ENCODE measurements at places on chromosomes 13 and 19.

- DNase-seq, result no peak
Measured at GRCh38 chr13:85693889-85694511, 105.2 kb downstream of the SLITRK6 start.

- no peak for DNase-seq
Measured at GRCh38 chr19:15511671-15512424, 3.5 kb downstream of the CYP4F22 start.

DNA sequence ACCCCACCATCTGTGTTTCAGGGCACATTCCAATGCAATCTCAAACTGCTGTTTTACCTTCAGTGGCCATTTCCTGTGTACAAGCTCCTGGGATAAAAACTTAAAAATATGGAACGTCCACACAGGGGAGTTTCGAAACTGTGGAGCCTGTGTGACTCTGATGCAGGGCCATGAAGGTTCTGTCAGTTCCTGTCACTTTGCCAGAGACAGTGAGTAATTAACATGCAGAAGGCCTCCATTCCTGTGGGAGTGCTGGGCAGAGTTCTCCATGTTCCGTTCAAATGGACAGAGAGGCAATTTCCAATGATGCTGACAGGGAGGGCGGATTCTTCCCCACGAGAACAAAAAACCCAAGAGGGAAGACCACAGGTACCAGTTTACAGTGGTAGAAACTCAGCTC, 24.4 kb downstream of the WDR88 start:
- DNase-seq, result no peak

GRCh38 chr19:52570000-52570861, at the start of gene ZNF701:
Gene ZNF701 (plus strand): TSS chr19:52570287. CDS start chr19:52574148, 3,861 bp downstream.
- DNase-seq, result peak; percentile 96

GRCh38 chr19:38375098-38375493, 725 bp downstream of the PSMD8 start:
- DNase-seq, result no peak

- DNase-seq, result no peak
Measured at GRCh38 chr13:23950736-23951510, 53.6 kb upstream of the C1QTNF9B start.

- DNase-seq, result no peak
Measured at GRCh38 chr13:35978607-35979316, 152.4 kb downstream of the DCLK1 start.

- DNase-seq, result no peak
Measured at GRCh38 chr19:5587071-5587455, 19.3 kb upstream of the TINCR start.

DNA sequence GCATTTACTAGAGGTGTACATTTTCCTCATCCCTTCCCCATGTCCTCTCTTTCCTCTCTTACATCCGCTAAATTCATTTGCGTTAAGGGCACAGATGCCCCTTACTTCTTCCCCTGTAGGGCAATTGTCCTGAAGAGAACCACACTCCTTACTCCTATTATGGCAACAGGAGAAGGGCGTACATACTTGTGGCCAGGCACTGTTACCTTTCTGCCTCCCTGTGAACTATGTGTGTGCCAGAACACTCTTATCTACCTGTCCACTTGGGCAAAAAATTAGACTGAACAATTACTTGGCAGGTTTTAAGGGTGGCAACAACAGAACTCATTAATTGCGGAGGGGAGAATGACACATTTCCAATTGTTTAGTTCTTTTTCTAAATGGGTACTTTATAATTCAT, 152.5 kb downstream of the RGCC start:
- no peak for DNase-seq

DNA sequence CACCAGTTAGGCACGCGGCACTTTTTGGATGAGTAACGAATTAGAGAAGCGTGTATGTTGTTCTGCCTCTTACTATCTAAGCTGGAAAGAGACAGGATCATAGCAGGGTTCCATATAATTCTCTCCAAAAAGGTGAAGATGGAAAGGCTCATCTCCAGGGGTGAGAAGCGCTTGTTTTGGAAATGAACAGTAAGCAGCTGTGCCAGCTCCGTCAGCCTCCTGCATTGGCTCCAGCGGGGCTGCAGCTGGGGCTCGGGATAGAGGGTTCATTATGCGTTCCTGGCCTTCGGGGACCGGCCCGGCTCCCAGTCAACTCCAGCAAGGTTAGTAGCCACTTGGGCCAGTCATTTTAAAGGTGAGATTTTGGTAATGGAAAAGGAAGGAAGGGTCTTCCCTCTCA, 155.5 kb downstream of the COL4A1 start:
- DNase-seq, result peak; percentile 46

DNA sequence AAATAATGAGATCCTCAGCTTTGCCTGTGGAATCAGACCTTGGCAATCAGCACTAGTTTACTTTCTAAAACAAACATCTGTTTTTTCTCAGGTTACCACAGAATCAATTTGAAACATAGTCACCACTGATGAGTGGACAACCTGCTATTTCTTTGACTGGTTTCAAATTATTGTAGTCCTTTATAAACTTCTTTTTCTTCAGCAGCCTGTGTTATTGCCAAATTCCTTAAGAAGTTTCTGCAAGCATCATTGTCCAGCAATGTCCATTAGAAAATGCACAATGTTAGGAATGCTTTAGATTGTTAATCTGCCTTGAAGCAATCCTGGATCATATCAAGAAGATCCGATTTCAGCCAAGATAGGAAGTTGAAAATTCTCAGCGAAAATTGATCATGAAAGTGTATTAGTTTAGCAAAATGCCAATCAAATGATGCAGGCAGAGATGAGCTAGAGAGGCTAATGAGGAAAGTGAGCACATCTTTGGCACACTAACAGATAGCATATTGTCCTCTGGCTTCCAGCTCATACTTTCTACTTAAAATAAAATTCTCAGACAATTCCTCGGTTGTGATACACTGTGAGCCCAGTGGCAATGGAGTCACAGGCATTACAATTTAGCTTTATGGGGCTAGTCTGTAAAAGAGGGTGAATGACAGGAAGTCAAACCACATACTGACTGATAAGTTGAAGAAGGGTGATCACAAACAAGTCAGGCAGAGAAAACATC, 270.6 kb downstream of the SLITRK6 start:
- DNase-seq, result no peak

GRCh38 chr19:12513531-12514061, 29.0 kb upstream of the ZNF709 start:
- DNase-seq, result no peak

DNA sequence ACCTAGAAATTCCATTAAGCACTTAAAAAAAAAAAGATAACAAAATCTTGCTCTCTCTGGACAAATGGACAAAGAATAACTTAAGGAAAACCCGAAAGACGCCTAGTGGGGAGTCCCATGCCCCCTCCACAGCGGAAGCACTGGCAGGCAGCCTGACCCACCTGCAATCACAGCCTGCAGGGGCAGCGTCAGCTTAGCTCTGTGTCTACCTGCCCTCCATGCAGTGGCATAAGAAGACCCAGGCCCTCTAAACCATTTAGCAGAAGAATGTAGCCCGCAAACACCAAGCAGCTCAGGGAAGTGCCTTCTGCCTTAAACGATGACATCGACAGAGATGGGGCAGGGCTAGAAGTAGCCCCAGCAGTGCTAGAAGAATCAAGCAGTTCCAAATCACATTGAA, 36.0 kb downstream of the KCTD15 start:
- no peak for DNase-seq

DNA sequence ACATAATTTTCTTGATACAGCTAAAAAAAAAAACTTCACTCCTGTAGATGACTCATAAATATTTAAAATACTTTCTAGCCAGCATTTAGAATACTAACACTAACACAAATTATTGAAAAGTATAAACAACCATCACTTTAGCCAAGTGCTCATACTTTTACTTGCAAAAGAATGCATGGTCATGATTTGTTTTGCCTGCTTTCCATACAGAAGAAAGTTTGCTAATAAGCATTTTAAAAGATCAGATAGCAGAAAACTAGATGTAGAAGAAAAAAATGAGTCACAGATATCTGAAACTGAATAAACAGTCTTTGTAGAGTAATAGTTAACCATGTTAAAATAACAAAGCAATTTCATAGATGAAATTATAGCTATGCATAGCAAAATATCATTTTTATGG, 2280.4 kb upstream of the PCDH20 start:
- DNase-seq, result no peak

GRCh38 chr13:80903911-80904310, 563.0 kb upstream of the SPRY2 start:
- no peak for DNase-seq

DNA sequence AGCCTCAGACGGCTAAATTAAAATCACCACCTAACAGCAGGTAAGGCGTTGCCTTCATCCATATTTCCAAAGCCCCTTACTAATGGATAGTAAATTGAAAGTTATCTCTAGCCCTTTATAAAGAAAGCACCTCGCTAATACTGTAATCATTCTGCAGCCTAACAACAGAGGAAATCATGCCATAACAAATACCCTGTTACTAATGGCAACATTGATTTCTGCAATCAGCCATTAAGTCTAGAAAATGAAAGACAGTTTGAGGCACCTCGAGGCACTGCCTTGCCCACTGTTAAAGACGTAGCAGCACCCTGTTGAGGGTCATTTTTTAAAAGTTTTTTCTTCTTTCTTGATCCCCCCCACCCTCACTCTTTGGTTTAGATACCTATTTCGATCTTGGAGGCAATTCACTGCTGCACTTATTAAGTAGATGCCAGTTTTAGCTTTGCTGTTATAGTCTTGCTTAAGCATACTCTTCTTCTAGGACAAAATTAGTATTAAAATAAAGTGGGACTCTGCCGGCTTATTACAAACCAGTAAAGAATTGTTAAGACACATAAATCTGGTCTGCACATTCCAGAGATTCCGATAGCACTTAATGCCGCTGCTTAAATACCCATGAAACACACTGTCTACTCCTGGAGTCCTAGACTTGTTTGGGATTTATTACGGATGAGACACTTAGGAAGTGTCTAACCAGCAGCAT, 74.8 kb downstream of the ZNF536 start:
- no peak for DNase-seq

DNA sequence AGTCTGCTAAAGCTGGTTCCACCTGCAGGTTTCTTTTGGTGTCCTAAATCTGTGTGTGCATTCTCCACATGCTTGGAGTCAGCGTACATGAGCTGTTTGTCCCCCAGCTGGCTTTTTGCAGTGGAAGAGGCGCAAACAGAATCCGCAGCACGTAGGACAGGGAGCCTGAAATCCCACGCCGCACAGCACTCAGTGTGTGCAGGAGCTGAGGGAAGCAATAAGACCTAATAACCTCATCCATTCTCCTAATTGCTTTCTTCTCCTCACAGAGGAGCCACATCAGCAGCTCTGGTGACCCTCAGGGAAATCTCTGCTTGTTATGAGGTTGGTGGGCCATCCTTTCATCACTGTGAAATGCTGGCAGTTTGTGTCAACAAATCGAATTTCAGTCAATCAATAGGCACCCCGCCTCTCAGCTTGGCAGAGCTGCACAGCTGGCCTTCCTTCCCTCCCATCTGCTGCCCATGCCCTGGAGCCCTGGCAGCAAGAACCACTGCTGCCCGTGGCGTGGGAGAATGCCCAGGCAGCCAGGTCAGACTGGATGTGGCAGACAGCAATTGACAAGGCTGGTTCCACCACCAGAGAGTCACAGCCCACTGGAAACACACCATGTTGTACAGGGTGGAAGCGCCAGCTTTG, 136.7 kb downstream of the ZDHHC20 start:
- no peak for DNase-seq

DNA sequence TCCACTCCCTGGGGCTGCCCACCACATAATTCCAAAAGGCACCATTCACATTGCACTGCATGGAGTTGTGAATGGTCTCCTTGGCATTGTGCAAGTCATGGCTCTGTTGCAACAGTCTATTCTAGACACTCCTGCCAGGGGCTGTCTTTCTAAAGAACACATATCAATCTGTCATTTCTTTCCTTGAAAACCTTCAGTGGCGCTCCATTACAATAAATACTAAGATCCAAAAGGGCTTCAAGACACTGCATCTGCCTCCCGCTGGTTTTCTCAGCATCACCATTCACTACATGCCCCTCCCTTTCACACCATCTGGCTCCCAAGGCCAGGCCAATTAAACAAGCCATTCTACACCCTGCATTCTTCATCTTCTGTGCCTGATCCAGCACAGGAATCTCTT, 32.2 kb upstream of the TM9SF2 start:
- DNase-seq, result no peak

DNA sequence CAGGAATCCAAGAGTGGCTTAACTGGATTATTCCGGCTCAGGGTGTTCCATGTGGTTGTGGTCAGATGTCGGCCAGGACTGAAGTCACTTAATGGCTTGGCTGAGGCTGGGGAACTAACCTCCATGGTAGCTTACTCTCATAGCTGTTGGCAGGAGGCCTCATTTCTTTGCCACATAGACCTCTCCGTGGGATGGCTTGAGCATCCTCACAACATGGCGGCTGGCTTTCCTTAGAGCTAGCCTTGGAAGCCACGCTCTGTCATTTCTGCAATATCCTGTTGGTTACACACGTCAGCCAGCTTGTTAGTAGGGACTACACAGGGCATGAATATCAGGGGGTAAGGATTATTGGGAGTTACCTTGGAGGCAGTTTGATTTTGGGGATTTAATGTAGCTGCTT, 5.1 kb downstream of the CRX start:
- DNase-seq, result no peak

DNA sequence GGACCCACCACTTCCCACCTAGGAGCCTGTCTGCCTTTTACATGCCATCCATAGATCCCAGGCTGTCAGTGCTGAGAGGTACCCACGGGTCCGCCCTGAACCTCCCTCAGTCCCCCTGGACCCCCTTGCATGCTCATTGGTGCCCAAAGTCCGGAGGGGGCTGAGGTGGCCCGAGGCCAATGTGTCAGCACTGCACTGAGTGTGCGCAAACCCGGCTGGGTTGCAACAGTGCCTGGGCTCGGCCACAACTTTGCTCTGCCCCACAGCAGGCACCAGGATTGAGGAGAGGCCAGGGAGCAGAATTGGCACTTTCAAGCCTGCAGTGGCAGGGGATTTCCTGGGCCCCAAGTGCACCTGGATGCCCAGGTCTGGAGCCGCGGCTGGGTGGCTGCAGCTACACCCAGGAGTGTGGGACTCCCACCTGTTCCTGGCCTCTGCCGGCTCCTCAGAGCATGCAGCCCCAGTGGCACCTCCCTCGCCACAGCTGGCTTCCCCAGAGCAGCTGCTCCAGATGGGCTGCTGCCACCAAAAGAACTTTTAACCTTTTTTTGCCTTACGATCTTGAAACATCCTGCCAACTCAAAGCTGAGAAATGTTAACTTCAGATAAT, 837.0 kb downstream of the SLITRK6 start:
- no peak for DNase-seq

- DNase-seq, result no peak
Measured at GRCh38 chr13:32032759-32033158, 1.2 kb downstream of the FRY start.

GRCh38 chr19:23905771-23906170, 8.9 kb upstream of the ZNF726 start:
- no peak for DNase-seq

DNA sequence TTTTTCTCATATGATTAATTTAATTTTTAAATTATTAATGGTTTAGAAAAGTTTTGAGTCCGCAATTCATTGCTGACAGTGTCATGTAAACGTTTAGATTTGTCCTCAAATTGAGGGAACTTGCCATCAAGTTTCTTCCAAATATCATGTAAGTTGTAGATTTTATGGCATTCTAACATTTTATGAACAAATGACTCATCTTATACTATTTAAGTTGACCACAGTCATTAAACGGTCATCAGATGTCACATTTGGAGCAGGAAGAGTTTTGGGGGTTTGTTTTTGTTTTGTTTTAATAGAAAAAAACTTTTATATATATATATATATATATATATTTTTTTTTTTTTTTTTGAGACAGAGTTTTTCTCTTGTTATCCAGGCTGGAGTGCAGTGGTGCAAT, 4.3 kb downstream of the ZNF114 start:
- no peak for DNase-seq

GRCh38 chr13:106529415-106530170, 5.9 kb downstream of the EFNB2 start:
- no peak for DNase-seq

Measured in right atrium auricular region (tissue), 2 donors.